ENCODE measurements at places on chromosomes 7 and 10.

- DNase-seq: no peak
Measured at GRCh38 chr7:8931906-8932646, 498.7 kb downstream of the NXPH1 start.

DNA sequence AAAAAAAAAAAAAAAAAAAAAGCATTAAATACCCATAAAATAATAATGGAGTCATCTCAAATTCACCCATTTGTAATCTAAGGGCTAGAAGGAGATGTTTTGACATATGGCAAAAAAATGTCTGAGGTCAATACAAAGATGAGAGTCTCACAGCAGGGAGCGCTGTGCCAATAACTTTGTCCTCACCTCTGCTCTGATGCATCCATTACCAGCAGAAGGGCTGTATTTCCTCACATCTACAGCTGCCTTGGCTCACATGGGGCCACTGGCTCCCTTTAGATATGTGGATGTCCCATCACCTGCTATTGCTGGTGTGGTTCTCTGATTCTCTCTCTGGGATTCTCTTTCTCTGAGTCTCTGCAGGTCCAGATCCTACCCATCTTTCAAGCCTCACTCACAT, 90.3 kb upstream of the FAM133B start:
- no peak for DNase-seq

GRCh38 chr7:101563943-101564777, 64.9 kb downstream of the MYL10 start:
- no peak for DNase-seq

GRCh38 chr10:30041196-30042105, 17.9 kb downstream of the JCAD start:
- DNase-seq: no peak

GRCh38 chr10:76285012-76285411, 853.6 kb downstream of the LRMDA start:
- no peak for DNase-seq

GRCh38 chr10:18211862-18212261, 71.6 kb downstream of the CACNB2 start:
- DNase-seq: no peak

DNA sequence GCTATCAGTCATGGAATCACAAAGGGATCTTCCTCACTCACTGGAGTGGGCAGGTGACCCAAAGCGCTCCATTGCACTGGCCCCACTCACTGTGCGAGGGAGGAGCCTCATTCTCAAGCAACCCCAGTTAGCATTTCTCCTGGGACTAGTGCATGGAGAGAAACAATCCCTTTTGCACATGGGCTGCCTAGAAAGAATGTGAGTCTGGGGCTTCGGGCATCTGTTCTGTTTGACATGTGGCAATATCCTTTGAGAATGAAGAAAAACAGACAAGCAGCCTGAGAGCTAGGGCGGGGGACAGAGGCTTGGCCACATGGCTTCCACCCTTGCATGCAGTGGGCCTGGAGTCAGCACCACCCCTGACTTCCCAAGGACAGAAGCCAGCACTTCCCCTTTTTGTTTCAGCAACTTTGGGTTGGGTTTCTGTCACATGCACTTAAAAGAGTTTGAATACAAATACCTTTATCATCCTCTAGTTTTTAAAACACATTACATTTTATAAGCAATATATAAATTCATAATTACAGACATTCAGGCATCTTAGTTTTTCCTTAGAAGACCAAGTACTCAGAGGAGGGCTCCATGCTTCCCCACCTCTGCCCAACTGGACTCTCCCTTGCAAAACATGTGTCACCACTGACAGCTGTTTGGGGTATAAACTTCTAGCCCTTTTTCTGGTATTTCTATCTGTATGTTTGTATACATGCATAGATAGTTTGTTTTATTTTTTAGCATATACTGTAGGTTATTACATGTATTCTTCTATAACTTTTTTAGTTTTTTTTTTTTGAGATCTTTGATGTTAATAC, 73.8 kb downstream of the RBM20 start:
- DNase-seq: no peak

All from stimulated activated naive CD8-positive, alpha-beta T cell treated with anti-CD3 and anti-CD28 coated beads, Interleukin-15, Interleukin-2, amounts not matched to agents 100 U/mL and 50 U/mL, for 24 hours (primary cell).